ENCODE measurements at places on chromosomes 12 and 14.

- no peak for DNase-seq
These were observed 15.0 kb upstream of the FOXG1 start for GRCh38 chr14:28751467-28752058.

DNA sequence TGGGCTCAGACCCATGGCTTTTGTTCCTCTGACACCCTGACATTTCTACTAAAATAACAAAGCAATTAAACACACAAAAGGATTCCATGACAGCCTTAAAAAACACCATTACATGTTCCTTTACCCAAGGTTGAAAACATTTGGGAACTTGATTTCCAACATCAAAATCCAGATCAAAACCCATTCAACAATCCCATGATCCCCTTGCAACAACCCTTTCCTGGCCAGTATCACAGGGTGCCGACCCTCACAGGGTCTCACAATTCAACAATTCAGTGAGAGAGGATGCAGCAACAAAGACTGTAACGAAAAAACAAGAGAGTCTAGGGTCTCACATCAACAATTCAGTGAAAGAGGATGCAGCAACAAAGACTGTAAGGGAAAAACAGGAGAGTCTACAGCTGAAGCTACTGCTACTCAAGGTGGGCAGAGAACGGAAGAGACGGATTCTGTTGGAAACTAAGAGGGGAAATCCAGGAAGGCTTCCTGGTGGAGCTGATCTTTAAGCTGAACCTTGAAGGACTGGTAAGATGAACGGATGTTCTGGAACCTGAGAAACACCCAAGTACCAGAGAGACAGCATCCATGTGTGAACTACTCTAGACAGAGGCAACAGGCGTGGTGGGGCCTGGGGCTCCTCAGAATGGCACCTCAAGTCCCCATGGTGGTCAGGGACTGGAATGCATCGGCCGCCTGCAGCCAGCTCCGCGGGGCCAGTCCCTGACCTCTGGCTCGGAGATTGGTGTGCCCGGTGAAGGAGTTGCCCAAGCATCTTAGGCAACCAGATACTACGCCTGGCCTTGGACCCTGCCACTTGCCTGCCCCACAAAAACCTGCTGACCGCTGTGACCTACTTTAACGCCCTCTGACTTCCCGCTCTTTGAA is 22.7 kb upstream of the ZFP36L1 start:
- DNase-seq, result no peak

DNA sequence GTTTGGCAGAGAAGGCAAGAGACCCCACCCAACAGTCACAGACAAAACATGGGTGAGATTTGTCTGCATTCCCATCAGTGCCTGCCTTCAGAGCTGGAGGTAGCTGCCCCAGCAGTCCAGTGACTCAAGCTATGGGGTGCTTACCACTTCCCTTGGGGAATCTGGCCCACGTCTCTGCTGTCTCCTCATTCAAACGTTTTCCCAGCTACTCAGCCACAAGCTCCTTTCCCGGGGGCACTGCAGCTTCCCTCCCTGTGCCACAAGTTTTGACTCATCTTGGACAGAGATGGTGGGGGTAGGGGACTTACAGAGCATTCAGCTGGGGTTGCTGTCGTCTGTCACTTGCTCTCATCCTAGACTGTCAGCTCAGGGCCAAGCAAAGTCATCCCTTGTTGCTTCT is 66.6 kb downstream of the FBXL14 start:
- DNase-seq, result no peak

- no peak for DNase-seq
These were observed 58.1 kb downstream of the ISCA2 start for GRCh38 chr14:74551431-74552371.

DNA sequence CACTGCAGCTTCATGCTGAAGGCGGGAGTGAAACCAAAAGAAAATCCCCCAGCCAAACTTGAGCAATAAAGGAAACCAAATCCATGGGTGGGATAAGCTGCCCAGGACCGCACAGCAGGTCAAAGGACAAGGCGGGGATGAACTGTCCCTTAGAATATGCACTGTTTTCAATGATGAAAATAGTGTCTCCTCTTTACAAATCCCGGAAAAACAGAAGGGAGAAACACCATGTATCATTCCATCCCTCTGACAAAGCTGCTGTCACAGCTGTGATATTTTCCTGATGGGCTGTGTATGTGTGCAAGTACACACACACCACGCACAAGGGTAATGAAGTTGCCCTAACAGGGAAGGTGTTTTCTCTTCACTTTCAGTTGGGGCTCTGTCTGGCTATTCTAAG is 70.3 kb downstream of the ACTN1 start:
- no peak for DNase-seq

- no peak for DNase-seq
These were observed 409.0 kb upstream of the DCN start for GRCh38 chr12:91591639-91591987.

DNA sequence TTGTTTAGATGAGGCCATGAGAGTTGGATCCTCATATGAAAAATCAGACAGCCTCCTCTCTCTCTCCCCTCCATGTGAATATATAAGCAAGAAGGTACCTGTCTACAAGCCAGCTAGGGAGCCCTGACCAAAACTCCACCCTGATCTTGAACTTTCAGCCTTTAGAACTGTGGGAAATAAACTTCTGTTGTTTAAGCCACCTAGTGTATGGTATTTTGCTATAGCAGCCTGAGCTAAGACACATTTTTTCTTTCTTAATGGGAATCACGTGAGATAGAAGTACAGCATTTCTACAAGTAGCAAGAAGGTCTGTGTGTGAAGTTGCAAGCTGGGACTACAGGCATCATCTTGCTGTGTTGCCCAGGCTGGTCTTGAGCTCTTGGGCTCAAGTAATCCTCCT is 16.3 kb upstream of the ABHD12B start:
- DNase-seq, result no peak

- DNase-seq, result no peak
These were observed 43.2 kb downstream of the PLEKHG7 start for GRCh38 chr12:92745856-92746550.

GRCh38 chr12:72139411-72139810 is 132.8 kb upstream of the TRHDE start:
- DNase-seq, result no peak

- no peak for DNase-seq
These were observed 402.3 kb downstream of the NUAK1 start for GRCh38 chr12:105736498-105736897.

DNA sequence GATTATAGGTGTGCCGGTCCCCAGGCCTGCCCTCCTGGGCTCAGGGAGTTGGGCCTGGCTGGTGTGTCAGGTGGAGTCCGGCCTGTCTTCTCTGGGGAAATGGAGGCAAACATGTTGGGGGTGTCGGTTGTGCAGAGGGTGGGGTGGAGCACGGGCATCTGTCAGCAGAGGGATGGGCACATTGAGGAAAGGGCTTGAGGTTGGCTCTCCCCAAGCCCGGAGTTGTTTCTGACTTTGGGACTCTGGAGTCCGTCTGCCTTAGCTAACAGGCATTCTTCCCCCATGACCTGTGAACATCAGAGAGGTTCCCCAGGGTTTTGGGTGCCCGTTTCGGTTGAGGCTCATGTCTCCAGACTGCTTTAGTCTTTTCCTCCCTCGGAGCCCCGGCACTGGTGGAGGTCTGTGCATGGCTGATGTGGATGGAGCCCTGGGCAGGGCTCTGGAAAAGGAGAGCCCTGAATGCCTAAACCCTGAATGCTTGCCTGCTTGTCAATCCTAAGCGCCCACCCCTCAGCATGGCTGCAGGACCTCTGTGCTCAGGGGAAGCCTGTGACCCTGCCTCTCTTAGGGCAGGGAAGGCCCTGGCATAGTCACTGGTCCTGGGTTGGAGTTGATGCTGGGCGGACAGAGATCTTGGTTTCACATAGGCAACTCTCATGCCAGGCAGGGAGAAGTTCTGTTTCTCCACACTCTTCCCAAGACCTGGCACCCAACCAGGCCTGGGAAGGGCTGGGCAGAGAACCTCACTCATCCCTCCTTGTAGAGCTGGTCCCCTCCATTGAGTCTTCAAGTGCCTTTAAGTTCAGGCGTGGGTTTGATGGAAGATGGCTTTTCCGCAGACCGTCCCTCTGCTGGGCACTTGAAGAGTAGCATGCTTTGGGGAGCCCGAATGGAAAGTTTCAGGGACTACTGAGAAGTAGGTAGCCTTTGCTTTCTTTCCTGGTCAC is 12.9 kb downstream of the NYNRIN start:
- DNase-seq, result no peak

DNA sequence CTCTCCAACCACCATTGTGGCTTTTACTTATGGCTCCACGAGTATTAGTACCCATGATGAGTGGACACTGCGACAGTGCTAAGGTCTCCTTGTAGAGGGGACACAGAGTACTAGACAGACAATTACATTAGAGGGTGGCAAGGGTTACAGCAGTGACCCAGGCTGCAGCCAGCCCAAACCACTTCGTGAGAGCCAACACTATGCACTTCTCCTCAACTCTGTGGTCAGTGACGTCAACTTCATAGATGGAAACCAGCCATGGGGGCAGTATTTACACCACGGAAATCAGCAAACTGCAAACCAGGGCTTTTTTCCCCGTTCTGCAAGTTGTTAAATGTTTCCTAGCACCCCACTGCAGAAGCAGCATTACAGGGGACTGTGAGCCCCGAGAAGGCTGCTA is 61.6 kb upstream of the ZFP36L1 start:
- no peak for DNase-seq

GRCh38 chr14:69193721-69194120 is 2.4 kb downstream of the EXD2 start:
- no peak for DNase-seq

GRCh38 chr12:17528394-17528793 is 561.6 kb downstream of the RERGL start:
- DNase-seq, result no peak

DNA sequence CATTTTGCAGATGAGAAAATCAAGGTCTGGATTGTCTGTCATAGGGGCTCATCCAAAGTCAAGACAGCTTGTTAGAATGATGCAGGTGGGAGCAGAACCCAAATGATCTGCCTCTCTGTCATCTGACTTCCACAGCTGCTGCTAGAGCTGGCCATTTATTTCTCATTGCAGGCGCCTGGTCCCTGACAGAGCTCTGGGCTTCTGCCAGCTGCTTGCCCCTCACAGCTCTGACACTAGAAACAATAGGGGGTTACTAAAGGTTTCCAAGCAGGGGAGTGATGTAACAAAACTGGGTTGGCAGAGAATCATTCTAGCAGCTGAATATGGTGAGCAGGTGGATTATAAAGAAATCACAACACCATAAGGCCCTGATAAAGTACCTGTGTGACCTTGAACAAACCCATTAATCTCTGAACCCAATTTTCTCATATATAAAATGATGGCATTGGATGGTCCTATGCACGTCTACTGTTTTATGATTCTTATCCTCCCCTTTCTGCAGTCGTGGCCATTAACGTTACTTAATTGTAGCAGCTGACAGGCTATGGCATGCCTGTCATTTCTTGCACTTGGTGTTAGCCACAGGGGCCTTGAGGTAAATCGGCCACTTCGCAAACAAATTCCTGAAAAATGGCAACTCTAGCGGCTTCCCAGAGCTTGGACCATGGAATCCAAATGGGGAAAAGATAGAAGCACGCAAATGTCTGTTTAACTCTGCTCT is 134.6 kb downstream of the RMST start:
- DNase-seq, result no peak

DNA sequence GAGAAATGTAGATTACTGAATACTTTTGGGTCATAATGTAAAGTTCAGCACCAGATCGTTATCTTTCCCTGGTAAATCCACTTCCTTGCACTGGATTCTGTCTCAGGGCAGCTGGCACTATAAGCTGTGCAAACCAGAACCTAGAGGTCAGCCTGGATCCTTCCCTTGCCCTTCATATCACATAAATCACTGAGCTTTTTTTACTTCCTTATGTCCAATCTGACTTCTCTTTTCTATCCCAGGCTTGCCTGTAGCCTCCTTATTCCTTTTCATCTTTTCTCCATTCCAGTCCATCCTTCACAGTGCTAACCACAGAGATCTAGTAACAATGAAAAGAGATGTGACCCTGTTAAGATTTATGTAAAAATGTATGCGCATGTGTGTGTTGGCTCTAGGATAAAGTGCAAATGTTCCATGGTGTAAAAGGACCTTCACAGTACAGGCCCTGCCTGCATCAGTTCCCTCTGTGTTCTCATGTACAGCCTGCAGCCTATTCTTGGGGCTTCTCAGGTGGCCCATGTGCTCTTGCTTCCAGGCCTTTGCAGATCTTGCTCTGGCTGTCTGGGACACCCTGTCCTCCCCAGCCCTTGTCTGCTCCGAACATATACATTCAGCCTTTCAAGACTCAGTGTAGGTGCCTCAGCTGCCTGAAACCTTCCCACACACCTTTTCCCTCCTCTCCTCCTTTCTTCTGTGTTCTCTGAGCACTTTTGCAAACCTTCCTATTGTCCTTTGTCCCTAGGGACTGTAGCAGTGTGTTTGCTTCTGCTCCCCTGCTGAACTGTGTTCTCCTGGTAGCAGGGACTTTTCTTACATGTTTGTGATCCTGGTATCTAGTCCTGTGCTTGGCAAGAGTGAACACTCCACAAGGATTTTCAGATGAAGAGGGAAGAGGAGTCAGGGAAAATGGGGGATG is 30.0 kb downstream of the PELI2 start:
- no peak for DNase-seq

DNA sequence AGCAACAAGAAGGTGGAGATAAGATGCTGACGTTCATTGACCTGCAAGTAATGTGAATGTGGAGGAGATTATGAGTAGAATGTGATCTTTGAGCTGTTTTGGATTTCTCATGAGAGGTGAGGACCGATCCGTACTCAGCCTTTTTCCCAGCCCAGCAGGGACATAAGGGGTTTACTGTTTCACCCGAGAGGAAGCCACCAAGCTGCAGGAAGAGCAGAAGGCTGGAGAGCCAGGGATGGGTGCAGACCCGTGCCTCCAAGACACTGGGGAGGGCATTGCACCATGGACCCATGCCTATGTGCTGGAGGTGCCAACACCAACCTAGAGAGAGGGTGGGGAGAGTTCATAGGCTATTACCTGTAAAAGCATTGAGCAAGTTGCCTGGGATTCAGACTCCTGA is 206.0 kb upstream of the DIO3 start:
- no peak for DNase-seq

GRCh38 chr14:89164168-89165073 is 252.6 kb downstream of the FOXN3 start:
- DNase-seq, result no peak

DNA sequence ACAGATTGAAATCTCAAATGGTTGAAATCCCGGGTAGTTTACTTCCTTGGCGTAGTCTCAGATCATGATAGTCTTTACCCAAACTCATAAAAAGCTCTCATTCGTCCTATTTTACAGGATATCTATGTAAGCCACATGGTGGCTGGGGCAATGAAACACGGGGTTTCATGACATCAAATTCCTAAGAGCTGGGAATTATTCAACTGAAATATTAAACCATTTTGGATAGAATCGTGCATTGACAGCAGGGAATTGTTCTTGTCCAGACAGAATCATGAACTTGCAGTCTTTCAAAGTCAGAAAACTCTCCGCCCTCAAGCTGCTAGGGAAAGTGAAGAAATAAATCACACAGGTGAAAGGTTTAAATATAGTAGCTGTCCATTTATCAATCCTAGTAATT is 33.2 kb upstream of the PRKAB1 start:
- no peak for DNase-seq

- DNase-seq, result no peak
These were observed 236.5 kb downstream of the FOXN3 start for GRCh38 chr14:89180546-89180945.
